RWPE1 (cell line): ENCODE measurements at places on chromosomes 4 and X.

GRCh38 chr4:19497705-19498104, 754.0 kb upstream of the SLIT2 start:
- no peak for DNase-seq

DNA sequence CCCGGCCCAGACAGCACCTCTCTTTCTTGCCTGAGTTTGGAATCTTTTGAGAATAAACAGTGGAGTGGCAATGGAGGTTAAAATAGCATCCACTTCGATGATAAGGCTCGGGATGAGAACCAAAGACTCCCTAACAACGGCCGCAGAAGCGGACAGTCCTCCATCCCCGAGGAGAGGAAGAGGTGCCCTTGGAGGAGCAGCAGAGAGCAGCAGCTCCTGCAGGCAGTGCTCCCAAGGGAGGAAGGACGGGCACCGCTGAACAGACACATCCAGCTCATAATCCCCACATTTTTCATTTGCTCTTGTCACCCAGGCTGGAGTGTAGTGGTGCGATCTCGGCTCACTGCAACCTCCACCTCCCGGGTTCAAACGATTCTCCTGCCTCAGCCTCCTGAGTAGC, 61.3 kb downstream of the DCTD start:
- no peak for DNase-seq

GRCh38 chr4:112645541-112646329, 8.8 kb downstream of the LARP7 start:
- DNase-seq, result no peak

DNA sequence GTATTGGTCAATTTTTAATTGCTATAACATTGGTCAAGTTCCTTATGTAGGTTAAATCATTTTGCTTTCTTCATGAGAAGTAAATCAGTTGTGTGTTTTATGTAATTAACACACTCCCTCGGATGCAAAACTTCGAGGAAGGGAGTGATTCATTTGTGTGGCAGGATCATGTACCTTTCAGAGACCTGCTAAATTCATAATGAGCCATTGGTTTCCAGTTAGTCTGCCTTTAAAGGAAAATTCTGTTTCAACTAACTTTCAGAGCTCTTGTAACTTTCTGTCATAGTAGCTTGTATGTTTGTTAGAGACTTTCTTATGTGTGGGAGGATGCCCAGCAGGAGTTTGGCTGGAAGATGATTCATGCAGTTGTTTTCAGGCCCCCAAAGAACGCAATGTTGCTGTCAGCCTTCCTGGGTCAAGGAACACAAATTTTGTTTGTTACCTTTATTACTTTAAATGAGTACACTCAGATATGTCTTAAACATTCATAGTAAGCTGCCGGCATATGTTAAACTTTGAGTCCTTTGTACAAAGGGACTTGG, 72.1 kb downstream of the GPR101 start:
- DNase-seq, result no peak

GRCh38 chr4:65656008-65656407, 14.3 kb downstream of the EPHA5 start:
- no peak for DNase-seq

- DNase-seq, result no peak
These were observed 70.2 kb upstream of the BRWD3 start for GRCh38 chrX:80879916-80880315.

DNA sequence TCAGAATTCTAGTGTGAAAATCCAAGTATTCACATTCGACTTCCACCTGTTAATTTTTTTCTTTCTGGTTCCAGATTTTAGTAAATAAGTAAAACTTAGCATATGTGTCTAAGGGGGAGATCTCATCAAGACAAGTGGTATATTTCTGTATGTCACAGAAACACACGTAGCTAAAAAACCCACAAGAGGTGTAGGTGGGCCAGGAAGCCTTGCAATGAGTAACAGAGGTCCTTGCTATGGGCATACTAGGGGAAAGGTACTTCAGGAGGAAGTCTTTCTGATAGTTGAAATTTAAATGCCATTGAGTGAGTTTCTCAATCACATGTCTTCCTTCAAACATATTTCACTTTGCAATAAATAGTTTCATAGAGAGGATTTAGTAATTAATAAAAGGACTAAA, 315.8 kb downstream of the MID1IP1 start:
- DNase-seq, result no peak

- DNase-seq, result no peak
These were observed 152.5 kb downstream of the NR3C2 start for GRCh38 chr4:148289740-148290139.

- DNase-seq, result peak; percentile 55
These were observed 31.6 kb downstream of the UGDH start for GRCh38 chr4:39495446-39496213.

DNA sequence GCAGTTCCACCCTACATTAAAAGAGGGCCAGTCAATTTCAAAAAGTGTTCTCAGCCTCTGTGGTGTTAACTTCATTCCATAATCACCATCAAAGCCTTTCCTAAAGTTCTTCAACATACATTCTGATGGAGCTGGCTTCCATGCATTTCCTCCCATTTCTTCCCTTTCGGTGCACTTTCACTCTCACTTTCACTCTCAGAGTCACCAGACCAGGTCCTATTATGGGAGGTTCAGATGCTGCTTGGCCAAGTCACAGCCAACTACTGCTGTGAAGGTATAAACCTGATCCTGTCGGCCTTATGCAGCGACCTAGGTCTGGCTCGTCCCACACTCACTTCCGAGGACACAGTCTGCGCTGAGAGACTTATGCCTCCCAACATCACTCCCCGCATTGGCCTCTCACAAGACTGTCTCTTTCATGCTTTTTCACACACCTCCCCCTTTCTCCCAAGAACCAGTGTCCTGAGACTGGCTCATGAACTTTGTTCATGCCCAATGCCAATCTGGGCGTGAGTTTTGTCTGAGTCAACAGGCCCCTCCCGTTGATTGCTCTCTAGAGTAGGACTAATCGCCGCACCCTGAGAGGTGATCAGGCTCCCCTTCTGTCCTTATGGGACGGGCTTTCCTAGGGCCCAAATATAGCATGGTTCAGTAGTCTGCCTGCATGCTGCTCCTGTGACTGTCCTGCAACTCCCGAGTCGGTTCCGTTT, 60.8 kb upstream of the XAGE1B start:
- DNase-seq, result no peak

- peak; percentile 36 for DNase-seq
These were observed 77.1 kb downstream of the TBCK start for GRCh38 chr4:106238820-106239420.

DNA sequence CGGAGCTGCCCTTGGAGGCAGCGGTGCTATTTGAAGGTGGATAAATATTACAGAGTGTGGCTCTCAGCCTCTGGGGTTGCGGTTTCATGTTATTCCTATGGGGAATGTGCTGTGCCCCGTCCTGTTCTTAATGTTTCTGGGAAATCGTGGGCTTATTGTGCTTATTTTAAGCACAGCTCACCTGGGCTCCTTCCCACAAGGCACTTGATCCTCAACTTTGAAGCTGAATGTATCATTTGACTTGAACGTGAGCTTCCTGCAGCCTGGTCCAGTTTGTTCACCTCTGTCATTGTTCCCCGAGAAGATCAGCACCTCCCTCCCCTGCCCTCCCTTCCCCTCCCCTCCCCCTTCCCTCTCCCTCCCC, 3.9 kb downstream of the SORCS2 start:
- no peak for DNase-seq

GRCh38 chr4:125313497-125313896, 1.3 kb upstream of the FAT4 start:
- DNase-seq, result peak; percentile 57

GRCh38 chr4:174607792-174608191, 85.5 kb upstream of the HPGD start:
- no peak for DNase-seq

DNA sequence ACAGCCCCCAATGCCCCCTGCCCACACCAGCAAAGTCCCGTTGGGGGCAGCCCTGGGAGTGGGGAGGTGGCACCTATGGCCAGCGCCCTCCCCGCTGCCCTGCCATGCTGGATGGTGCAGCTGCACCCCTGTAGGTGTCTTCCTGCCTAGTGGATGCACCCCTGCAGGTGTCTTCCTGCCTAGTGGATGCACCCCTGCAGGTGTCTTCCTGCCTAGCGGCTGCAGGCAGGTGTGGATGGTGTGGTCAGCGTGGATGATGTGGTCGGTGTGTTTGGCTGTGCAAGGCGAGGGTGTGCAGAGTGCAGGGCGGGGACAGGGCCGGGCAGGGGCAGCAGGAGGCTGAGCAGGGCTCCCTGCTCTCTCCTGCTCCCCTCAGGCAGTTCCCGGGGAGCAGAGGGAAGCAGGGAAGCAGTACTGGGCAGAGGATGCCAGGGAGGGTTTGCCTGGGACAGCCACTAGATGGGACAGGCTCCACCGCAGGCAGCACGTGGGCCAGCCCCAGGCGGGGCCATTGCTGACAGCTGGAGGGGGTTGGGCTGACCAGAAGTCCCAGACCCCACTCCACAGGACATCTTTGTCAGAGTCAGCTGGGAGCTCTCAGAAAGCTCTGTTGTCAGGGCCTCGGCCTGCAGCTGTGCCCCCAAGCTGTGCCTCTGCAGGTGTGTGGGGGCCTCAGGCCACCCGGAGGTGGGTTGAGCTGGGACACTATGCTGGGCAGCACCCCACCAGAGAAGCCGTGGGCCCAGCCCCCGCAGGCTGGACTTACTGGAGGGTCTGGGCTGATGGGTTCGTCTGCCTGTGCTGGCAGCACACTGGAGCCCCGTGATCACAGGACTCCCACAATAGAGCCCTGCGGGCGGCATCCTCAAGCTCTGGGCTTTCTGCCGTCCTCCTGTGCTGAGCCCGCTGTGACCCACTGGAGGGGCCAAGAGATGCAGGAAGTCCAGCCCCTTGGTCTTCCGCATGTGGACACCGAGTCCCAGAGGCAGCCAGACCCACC, 23.7 kb downstream of the DOK7 start:
- no peak for DNase-seq

- DNase-seq, result peak; percentile 5
These were observed 30.9 kb downstream of the PDLIM3 start for GRCh38 chr4:185504098-185505047.

GRCh38 chrX:81206476-81206875, 4.6 kb downstream of the SH3BGRL start:
- no peak for DNase-seq

DNA sequence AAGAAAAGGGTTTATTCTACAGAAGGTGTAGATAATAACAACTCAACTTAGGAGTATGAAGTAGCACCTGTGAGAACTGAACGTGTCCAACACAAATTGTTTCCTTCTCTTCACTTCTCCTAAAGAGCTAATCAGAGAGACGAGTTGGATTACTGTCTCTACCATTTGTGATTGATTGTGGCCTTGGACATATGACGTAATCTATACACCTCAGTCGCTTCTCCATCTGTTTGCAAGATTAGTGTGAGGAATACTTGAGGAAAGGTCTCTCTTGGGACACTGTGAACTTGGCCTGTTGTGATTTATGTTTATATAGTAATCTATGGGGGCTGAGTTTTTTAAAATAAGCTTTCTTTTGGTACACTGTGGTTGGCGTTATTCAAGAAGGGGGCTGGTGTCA, 182.0 kb downstream of the ZNF330 start:
- no peak for DNase-seq

DNA sequence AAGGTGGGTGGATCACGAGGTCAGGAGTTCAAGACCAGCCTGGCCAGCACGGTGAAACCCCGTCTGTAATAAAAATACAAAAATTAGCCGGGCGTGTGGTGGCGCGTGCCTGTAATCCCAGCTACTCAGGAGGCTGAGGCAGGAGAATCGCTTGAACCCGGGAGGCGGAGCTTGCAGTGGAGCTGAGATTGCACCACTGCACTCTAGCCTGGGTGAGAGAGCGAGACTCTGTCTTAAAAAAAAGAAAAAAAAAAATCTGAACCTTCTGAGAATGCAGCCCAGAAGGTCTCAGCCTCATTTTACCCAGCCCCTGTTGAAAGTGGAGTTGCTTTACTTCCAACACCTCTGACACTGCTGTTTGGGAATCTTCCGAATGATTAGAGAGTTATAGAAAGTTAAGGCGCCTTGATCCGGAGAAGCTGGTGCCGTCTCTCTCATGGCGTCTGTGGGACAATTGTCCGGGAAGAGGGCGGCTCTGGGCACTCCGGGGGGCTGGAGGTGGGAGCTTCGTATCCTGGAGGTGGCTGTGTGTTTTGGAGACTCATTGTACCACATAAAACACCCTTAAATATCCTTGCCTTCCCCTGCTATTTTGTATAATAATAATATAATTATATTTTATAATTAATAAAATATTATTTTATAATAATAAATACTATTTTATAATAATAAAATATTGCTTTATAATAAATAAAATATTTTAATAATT, 92.7 kb upstream of the PPP2R3B start:
- no peak for DNase-seq

GRCh38 chr4:184648054-184648312, 1.3 kb downstream of the CASP3 start:
- DNase-seq, result no peak

GRCh38 chrX:42399632-42400024, 378.3 kb downstream of the PPP1R2C start:
- DNase-seq, result no peak

- no peak for DNase-seq
These were observed 332.7 kb downstream of the MID1IP1 start for GRCh38 chrX:39133971-39134370.

- no peak for DNase-seq
These were observed 347.2 kb upstream of the ANXA10 start for GRCh38 chr4:167745024-167745687.

DNA sequence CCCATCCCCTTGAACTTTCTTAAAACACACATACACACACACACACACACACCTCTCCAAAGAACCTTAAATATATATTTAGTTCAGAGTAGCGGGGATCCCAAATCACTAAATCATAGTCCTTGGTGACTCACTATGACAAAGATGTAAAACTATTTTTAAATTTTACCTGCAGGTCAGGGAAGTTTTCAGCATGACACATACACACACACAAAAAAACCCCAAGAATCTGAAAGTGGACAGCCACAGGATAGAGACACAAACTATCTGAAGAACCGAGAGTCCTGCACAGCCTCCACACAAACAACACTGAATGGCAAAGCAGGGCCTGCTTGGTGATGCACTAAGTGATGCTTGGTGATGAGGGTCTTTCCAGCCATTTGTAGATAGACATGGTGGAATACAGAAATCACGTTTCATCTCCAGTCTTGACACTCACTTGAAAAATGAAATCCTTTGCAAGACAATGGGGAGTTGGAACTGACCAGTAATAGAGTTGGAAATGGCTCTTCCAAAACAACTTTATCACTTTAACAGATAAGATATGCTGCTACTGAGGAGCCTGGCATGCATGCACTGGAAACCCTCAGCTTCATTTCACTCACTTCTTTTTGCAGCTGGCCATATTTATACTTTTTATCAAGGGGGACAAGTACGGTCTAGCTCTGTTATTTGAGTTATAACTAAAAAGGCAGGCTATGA, 307.3 kb downstream of the RAPGEF2 start:
- DNase-seq, result peak; percentile 79

DNA sequence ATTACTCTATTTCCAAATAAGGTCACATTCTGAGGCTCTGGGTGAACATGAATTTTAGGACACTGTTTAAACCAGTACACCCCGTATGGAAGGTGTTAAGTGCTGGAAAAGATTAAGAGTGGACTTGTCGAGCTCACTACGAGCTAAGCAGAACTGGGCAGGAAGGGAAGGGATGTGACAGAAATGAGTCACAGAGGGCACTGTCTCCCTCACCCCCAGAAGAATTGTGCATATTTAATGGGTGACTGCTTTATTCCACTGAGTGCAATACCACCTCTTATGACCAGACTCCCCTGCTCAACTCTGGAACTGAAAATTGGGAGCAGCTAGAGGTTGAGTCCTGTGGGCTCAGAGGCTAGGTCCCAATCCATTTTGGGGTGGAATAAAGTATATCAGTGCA, 187.4 kb upstream of the RPS6KA3 start:
- DNase-seq, result no peak
